ENCODE measurements at places on chromosomes 16 and 17. TPM values are rescaled to one million over a fixed set of nuclear protein-coding genes. Genes with fewer than 3 reads are reported as not detected.

GRCh38 chr16:73365016-73365551 lies 317.2 kb upstream of the ZFHX3 start:
- no peak for DNase-seq

GRCh38 chr17:39325528-39326240 lies 75.7 kb downstream of the FBXL20 start:
- DNase-seq, result no peak

- DNase-seq, result no peak
Observed at GRCh38 chr17:76667786-76668453, 24.4 kb upstream of the ST6GALNAC1 start.

GRCh38 chr16:48632137-48632774 lies 22.3 kb upstream of the N4BP1 start:
- DNase-seq, result peak; percentile 74

DNA sequence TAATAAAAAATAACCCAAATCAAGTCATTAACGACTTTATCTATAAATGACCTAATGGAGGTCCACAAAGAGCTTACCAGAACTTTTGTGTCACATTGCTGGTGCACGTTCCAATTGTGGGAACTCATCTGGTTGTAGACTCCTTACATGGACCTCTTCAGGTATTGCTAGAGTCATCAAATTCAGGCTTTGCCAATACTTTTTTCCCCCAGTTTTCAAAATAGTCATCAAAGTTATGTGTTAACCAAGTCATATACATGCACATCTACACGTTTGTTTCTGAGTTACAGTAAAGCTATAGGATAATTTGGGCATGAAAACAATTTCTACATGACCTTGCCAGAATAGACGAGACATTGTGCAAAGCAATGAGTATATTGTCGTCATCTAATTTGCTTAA lies 76.2 kb upstream of the ADAMTS18 start:
- no peak for DNase-seq

Gene KCNAB3
- 0.32 TPM for total RNA-seq

Gene SDK2
- total RNA-seq, result 0.42 TPM

Gene ARL16
- 26.0 TPM for total RNA-seq

Gene HSD17B1
- 2.5 TPM for total RNA-seq

Gene KRTAP4-3
- not detected for total RNA-seq

Gene NKD1
- 43.6 TPM for total RNA-seq

Gene CCL2
- total RNA-seq, result 7.1 TPM

Data from esophagus muscularis mucosa (tissue), 4 donors.